ENCODE measurements at places on chromosomes 2 and 18.

DNA sequence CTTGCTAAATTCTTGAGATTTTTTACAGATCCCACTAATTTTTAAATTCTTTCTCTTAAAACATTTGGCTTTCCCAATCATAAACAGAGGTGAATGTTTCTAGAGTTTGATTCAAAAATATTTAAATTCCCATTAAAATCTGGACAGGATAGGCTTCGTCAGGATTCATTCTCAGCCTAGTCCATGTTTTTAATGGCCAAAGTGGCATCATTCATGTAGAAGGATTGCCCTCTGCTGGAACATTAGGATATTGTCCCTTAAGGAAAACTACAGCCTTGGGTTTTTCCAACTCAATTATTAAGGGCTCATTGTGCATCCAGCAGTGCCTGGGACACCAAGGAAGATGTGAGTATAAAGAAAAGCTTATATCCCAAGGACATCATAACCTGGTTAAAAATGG, 71.7 kb downstream of the TPGS2 start:
- DNase-seq: no peak

- no peak for DNase-seq
These were observed 66.8 kb downstream of the ZNF236 start for GRCh38 chr18:76889091-76889699.

GRCh38 chr18:33761363-33761762, 183.3 kb downstream of the ASXL3 start:
- no peak for DNase-seq

GRCh38 chr18:10521566-10521965, 4.3 kb upstream of the NAPG start:
- DNase-seq: no peak

GRCh38 chr2:230989731-230990130, 6.2 kb upstream of the SPATA3 start:
- DNase-seq: no peak
